ENCODE measurements at places on chromosomes 1 and 21.

- H3K27me3 ChIP-seq = peaks cover 1% of the 10 kb centered on the region
- H3K4me1 ChIP-seq = no peaks in the 10 kb centered on the region
- H3K27ac ChIP-seq = no peak overlapping the region
- no peaks in the 10 kb centered on the region for H3K36me3 ChIP-seq
Measured at GRCh38 chr1:45530632-45531135, 9.0 kb upstream of the PRDX1 start.

GRCh38 chr1:183724350-183725042, 71.4 kb upstream of the APOBEC4 start:
- no peaks in the 10 kb centered on the region for H3K4me1 ChIP-seq
- H3K27me3 ChIP-seq = no peaks in the 10 kb centered on the region
- H3K36me3 ChIP-seq = no peaks in the 10 kb centered on the region
- DNase-seq = no peak
- no peak overlapping the region for H3K4me3 ChIP-seq

- peaks cover 36% of the 10 kb centered on the region for H3K4me1 ChIP-seq
- no peak overlapping the region for H3K4me3 ChIP-seq
- H3K27ac ChIP-seq = peak overlapping the region; percentile 32
- H3K27me3 ChIP-seq = peaks cover 15% of the 10 kb centered on the region
- DNase-seq = no peak
Measured at GRCh38 chr1:225896937-225897549, 8.1 kb upstream of the LEFTY1 start.

DNA sequence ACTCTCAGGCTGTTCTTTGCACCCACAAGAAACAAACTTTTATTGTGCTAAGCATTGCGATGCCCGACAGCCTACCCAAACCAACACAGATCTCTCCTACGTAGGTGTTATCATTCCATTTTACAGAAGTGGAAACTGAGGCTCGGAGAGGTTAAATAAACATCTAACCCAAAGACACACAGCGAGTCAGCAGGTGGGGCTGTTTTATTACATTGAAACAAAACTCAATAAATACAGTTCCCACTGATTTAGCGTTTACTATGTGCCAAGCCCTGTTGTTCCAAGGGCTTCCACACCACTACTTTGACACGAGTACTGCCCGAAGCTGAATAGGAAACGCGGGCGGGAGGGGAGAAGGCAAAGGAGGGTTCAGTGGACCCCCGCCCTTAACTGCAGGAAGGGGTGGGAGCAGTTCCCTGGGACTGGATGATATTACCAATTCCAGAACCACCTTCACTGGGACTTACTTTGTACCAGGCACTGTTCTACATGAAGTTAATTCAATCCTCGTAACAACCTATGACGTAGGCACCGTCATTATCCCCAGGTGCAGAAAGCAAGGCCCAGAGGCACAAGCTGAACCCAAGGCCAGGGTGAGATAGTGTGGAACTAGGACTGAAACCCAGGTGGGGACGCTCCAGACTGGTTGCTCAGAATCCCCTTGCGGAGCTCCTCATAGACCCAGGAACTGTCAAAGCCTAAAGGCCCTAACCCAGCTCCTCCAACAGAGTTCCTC, 19.3 kb upstream of the ALDH4A1 start:
- H3K36me3 ChIP-seq = peaks cover 7% of the 10 kb centered on the region
- H3K4me3 ChIP-seq = no peak overlapping the region
- no peak for DNase-seq
- H3K4me1 ChIP-seq = peaks cover 16% of the 10 kb centered on the region
- no peak overlapping the region for H3K27ac ChIP-seq

DNA sequence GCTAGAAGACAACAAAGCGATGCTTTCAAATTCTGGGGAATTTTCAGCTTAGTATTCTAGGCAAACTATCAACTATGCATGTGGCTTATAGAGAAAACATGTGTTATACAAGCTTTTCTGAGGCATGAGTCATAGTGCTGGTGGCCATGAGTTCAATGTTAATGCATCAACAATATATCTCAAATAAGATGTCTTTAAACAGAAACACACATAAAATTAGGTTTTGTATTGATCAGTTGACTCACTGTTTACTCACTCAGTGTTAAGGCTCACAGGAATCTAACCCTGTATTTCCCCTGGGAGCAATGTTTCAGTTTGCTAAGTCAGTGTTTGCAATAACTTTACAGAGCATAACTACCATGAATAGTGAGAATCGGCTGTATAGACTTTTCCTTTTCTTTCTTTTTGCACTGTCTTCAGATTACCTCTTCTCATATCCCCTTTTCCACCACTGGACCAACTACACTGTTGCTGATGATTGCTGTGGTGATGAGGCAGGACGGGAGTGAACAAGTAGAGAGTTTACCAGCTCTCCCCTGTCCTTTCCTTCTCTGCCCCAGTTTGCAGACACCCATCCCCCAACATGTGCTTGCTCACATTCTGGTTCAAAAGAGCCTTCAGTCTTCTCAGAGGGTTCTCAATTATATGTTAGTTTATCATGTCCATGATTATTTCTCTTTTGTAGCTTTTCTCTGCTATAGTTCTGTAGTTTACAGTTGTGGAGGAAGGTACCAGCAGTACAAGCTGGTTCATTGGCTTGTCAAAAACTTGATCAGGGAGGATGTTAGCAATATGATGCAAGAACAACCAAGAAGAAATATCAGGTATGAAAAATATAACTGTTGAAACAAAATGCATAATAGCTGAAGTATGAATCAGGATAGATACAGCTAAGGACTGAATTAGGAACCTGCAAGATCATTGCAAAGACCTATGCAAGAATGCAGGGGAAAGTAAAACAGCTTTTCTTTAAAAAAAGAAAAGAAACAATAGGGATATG, 23.9 kb downstream of the CD2 start:
- DNase-seq = no peak
- H3K4me3 ChIP-seq = no peak overlapping the region
- H3K27me3 ChIP-seq = no peaks in the 10 kb centered on the region
- no peaks in the 10 kb centered on the region for H3K36me3 ChIP-seq

- H3K4me3 ChIP-seq = no peak overlapping the region
- no peaks in the 10 kb centered on the region for H3K36me3 ChIP-seq
- H3K27me3 ChIP-seq = peaks cover 7% of the 10 kb centered on the region
- H3K4me1 ChIP-seq = peaks cover 4% of the 10 kb centered on the region
Measured at GRCh38 chr1:6942990-6943389, 157.7 kb downstream of the CAMTA1 start.

DNA sequence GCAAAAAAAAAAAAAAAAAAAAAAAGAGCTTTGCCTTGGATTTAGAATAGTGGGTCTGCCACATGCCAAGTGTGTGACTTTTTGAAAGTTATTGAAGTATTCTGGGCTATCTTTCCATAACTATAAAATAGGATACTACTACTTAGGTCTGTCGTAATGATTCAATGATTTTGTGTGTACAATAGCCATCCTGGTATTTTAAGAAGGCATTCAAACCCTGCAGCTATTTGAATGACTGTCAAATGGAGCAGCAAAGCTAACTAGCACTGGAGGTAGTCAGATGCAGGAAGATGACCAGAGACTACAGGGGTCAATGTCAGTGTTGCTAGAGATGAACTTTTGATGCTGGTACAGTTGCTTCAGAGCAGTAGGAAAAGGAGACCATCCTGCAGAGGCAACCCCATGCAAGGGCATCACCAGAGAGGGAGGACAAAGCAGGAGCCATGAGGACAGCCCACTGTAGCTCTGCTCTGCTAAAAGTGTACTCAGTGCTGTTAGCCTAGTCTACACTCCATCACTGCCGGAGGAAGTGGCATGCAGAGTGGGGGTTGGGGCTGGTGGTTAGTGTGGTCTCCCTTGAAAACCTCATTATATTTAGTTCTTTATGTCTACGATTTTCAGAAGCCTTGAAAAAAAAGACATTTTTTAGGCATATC, 29.0 kb downstream of the DUSP10 start:
- peaks cover 6% of the 10 kb centered on the region for H3K4me1 ChIP-seq
- no peak for DNase-seq
- no peak overlapping the region for H3K27ac ChIP-seq
- H3K27me3 ChIP-seq = peaks cover 6% of the 10 kb centered on the region

DNA sequence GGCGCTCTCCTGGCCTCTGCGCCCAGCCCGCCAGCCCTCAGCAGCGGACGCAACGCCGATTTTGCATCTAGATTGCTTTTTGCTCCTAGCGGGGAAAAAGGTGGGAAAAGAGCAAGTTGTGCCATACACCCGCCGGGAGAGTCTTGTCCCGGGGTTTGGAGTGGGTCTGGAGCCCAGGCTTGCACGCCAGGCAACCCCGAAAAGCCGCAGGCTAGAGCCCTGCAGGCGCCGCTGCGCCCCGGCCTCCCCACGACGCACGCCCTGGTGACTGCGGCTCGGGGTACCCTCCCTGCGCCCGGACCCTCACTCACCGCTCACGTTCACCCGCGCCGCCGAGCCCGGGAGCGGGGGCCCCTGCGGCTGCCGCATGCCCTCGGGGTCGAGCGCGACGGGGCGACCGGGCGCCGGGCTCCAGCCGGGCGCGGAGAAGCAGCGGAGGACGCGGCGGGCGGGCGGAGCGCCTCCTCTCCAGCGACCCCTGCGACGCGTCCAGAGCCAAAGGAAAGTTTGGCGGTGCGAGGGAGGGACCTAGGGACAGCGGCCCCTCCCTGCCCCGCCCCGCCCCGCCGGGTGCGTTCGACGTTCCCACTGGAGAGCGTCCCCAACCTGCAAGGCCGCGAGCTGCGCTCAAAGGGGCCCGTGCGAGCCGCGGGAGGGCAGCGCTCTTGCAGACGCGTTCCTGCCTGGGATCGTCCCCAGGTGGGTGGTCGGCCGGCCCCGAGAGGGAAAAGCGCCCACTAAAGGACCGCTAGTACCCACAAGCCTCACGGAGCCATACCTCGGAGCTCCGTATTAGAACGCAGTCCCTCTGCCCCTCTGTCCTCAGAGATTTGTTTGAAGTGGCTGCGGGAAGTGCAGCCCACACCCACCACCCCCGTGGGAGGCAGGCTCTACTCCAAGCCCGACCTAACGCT, at the start of gene LPAR3:
LPAR3 (minus strand) TSS at position 502 of the 914 bp plus-strand sequence. CDS start 27,086 bp downstream, outside the sequence.
- peak; percentile 31 for DNase-seq
- peaks cover 12% of the 10 kb centered on the region for H3K27me3 ChIP-seq
- H3K36me3 ChIP-seq = no peaks in the 10 kb centered on the region
- no peak within 1 kb of the TSS for H3K27ac ChIP-seq

- peaks cover 11% of the 10 kb centered on the region for H3K36me3 ChIP-seq
- H3K4me1 ChIP-seq = peaks cover 20% of the 10 kb centered on the region
- H3K27ac ChIP-seq = no peak overlapping the region
- no peak overlapping the region for H3K4me3 ChIP-seq
- DNase-seq = no peak
- peaks cover 5% of the 10 kb centered on the region for H3K27me3 ChIP-seq
Measured at GRCh38 chr1:201584471-201585092, 45.7 kb downstream of the NAV1 start.

DNA sequence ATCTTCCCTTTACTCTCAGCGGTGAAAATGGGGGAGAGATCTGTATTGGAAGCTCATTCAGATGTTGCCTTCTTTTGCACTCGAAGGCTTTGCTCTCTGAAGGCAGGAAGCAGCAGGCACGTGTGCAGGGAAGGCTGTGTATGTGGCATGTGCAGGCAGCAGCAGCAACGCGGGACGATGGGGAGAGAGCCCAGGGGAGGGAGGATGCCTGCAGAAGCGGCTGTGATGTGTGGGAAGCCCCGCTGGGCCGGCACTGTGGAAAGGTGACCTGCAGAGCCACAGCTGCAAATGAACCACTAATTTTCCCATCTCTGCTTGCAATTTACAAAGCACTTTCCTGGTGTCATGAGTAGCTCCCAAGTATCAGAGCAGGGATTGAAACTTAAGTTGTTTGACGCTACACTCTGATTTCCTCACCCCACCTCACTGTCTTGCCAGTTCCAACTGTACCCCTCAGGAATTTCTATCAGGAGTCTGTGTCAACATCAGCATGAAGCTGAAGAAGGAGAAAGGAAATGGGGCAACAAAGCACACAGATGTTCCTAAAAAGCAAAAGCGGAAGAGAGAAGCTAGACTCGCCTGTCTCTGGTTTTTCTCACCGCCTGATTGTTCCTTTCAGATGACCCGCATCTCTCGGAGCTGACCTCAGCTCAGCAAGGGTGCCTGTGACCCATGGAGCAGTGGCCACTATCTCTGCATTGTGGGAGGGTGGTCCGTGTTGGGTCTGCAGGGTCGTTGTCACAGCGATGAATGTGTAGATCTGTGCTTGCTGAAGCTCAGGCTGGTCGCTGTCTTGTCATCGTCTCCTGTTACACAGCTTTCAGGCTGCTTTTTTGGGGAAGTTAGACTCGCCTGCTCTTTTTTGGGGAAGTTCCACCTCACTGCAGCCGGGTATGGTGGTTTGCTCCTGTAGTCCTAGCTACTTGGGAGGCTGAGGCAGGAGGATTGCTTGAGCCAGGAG, 156.1 kb downstream of the KIF26B start:
- DNase-seq = peak; percentile 23
- no peaks in the 10 kb centered on the region for H3K36me3 ChIP-seq
- peak overlapping the region; percentile 34 for H3K4me3 ChIP-seq
- H3K27me3 ChIP-seq = peaks cover 9% of the 10 kb centered on the region

DNA sequence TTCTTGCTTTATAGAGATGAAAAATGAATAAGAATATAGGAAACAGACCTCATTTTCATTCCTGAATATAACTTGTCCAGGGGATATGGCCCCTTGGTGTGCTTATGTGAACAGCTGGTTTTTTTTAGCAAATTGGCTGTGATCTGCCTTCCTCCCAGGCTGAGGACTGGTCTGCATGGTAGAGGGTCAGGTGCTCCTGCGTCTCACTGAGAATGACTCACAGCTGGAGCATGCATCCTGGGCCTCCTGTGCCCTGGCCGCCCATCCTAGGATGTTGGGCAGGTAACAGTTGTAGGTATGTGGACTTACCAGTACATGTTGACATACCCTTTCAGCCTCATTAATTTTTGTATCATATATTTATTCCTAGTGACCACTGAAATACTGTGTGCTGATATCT, 29.8 kb downstream of the AGT start:
- H3K27ac ChIP-seq = no peak overlapping the region
- DNase-seq = no peak
- H3K27me3 ChIP-seq = no peaks in the 10 kb centered on the region
- peaks cover 15% of the 10 kb centered on the region for H3K36me3 ChIP-seq
- H3K4me1 ChIP-seq = peaks cover 28% of the 10 kb centered on the region
- no peak overlapping the region for H3K4me3 ChIP-seq

GRCh38 chr1:159561497-159561896, 25.7 kb upstream of the OR10J5 start:
- no peaks in the 10 kb centered on the region for H3K36me3 ChIP-seq
- no peak overlapping the region for H3K27ac ChIP-seq
- DNase-seq = no peak
- H3K27me3 ChIP-seq = no peaks in the 10 kb centered on the region
- no peak overlapping the region for H3K4me3 ChIP-seq

DNA sequence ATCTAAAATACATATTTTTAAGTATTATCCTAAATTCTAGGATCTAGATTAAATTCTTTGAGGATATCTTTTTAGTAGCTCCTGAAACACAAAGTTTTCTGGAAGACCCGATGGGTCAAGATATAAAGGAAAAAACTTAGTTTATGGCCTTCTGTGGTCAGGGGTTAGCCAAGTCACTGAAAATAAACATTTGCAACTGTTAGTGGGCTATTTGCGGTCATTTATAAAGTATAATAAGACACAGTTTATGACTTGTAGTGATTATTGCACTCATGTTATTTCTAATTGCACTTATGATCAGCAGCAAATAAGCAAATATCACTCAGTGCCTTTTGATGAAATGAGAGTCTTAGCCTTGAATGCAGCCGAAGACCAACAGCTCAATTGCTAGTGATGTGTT, 183.3 kb downstream of the NFIA start:
- no peak for DNase-seq
- no peak overlapping the region for H3K4me3 ChIP-seq
- peaks cover 29% of the 10 kb centered on the region for H3K4me1 ChIP-seq
- no peak overlapping the region for H3K27ac ChIP-seq
- no peaks in the 10 kb centered on the region for H3K36me3 ChIP-seq

GRCh38 chr1:21072721-21073120, 104.0 kb downstream of the EIF4G3 start:
- H3K4me3 ChIP-seq = no peak overlapping the region
- DNase-seq = no peak
- H3K4me1 ChIP-seq = peaks cover 28% of the 10 kb centered on the region
- H3K27me3 ChIP-seq = no peaks in the 10 kb centered on the region
- H3K36me3 ChIP-seq = peaks cover 3% of the 10 kb centered on the region
- H3K27ac ChIP-seq = peak overlapping the region; percentile 30

All from endothelial cell (in vitro differentiated cells).